ENCODE measurements at places on chromosomes 1 and 21.

DNA sequence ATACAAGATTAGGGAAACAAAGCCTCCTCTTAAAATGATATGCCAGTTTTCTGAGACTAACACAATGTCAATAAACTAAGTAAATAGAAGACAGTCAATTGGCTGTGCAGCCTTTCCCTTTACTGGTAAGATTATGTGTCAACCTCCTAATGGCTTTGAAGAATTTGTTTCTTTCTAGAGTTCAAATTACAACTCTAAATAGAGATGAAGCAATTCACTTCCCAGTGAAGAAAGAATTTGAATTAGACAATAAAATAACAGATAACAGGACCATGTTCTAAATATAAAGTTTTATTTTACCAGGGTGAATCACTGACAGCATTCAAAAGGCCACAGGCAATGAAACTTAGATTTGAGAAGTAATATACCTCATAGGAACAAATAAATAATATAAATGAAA lies 680.3 kb downstream of the PLA2G4A start:
- DNase-seq = no peak

- no peak for DNase-seq
Observed at GRCh38 chr1:178934546-178934945, 63.7 kb upstream of the ANGPTL1 start.

- no peak for DNase-seq
Observed at GRCh38 chr1:109762821-109763645, 690 bp downstream of the EPS8L3 start.

GRCh38 chr1:115454837-115455511 lies 116.9 kb upstream of the NGF start:
- peak; percentile 8 for DNase-seq

- DNase-seq = peak; percentile 91
Observed at GRCh38 chr1:75724472-75725022, at the start of gene ACADM. ACADM (plus strand) TSS chr1:75724709; CDS start chr1:75724788, 79 bp downstream.

DNA sequence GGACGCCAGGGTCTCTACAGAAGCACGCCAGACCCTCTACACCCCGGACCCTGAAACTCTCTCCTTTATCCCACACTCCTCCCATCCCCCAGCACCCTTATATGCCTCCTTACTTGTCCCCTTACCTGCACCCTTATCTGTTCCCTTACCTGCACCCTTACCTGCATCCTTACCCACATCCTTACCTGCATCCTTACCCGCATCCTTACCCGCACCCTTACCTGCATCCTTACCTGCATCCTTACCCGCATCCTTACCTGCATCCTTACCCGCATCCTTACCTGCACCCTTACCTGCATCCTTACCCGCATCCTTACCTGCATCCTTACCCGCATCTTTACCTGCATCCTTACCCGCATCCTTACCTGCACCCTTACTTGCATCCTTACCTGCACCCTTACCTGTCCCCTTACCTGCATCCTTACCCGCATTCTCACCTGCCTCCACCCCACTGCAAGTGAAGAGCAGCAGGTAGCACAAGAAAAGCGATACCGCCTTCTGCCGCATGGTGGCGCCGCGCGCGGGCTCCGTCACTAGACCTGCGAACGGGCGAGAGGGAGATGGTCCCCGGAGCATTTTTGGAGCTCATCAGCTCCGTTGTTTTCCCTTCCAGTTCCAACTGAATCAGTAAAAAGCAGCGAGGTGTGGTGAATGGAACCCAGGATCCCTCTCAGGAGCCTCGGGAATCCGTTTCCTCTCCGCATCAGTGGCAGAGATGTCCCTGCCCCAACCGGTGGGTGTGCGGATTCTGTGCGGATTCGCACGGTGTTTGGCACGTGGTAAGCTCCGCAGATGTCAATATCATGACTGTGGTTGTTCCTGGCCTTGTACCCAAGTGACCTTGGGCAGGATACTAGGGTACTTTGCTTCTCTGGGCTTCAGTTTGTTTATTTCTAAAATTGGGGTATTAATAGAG lies 2.9 kb downstream of the IFI6 start:
- DNase-seq = peak; percentile 78

DNA sequence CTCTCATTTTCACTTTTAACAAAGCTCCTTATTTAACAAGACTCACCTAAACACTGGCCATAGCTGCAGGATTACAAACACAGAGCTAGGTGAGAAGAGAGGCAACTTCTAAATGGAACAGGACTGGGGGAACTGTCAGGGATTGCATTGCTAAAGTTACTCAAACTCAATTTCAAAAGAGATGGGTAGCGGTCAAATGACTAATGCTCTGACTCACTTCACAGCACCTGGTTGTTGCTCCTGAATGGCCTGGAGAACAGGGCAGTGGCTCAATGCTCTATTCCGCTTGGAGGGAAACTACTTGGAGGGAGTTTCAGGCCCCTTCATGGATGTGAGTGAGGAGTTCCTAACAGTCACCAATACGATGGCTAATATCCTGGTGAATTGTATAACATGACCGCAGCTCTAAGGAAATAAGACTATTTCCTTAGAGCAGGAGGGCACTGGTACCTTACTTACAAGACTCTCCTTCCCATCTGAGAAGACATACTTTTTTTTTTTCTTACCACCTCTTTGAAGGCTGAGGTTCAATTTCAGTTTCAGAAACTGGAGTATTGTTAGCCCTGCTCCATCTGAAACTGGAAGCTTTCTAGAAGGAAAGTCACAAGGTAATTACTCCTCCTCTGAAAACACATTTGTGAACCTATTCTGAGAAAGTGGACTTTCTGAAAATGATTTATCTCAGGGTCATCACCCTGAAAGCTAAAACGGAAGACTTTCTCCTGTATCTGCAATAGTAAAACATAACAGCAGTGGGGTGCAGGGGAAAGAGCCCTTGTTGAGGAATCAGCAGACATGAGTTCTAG lies 9.5 kb downstream of the DPT start:
- no peak for DNase-seq

DNA sequence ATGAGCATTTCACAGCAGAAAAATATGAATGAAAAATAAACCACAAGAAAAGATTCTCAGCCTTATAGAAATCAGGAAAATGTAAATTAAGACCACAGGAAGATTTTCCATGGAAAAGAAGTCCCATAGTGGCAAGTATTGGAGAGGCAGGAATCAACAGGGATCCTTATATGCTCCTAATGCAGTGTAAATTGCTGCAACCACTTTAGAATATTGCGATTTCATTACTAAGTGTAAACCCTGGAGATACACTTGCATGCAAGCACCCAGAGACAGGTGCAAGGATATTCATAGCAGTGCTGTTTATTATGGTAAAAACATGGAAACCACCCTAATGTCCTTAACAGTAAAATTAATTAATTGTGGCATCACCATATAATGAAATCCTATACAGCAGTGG lies 10.6 kb upstream of the LRP8 start:
- no peak for DNase-seq

DNA sequence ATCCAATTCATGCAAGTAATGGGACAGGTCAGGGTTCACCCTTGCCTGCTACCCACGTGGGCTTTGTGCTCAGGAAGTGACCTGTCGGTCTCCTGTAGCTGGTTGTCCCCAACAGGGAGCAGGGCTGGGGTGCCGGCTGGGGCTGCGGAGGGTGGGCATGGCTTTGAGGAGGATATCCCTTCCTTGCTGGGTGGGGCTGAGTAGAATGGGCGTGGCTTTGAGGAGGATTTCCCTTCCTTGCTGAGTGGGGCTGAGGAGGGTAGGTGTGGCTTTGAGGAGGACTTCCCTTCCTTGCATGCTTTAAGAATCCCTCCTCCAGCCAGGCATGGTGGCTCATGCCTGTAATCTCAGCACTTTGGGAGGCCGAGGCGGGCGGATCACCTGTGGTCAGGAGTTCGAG lies 151.3 kb downstream of the CLIC6 start:
- DNase-seq = no peak

DNA sequence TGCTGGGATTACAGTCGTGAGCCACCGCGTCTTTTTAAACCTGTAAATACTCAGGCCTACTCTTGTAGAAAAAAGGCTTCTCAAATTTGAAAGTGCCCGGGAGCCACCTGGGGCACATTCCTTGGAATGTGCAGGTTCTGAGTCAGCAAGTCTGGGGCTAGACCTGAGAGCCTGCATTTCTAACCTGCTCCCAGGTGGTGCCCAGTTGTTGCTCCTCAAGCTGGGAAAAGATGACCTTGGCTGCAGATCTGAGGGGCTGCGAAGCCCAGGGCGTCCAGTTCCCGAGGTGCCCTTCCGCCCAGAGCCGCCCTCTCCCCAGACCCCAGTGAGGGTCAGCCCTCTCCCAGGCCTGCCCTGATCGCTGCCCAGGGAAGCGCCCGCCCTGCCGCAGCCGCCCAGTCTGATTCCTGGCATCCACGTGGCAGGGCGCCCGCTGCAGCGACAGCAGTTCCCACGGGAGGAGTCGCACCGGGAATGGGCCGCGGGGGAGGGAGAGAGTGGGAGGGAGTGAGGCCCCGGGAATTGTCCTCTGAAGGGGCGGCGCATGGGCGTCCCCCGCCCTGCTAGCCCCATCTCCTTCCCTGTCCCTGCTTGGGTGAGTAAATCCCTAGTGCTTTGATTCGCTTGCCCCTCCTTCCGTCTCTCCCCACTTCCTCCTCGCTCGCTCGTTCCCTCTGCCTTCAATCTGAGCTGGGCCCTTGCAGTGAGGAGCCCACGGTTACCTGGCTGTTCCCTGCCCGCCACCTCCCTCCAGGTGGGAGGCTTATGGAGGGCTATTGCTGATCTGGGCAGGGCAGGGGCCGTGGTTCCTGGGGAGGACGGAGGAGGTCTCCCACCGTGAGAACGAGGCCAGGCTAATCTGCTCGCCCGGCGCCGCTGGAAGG lies 18.8 kb upstream of the TENT5B start:
- DNase-seq = peak; percentile 77

DNA sequence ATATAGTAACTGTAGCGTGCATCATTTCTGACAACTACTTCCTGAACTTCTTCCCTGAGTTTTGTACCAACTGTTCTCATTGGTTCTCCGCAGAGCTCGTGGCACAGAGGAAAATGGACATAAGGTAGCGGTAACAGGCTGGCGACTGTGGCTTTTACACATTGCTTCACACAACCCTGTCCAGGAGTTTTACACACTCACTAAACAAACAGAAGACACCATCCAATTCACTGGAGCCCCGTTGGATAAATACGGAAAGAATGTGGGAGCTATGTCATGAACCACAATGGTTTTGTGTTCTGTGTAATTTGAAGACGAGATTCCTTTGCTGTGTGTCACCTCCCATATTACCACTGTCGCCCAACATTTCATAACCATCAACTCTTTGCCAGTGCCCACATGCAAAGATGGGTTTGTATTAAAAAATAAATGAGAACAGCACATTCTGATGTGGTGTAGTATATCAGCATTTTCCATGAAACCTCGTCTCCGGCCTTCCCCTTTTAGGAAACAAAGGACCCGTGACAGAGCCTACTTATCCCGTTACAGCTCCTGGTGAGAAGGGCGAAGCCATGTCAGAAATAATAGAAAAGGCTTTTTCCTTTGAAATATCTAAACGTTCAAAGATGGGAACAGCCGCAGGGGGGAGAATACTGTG lies 47.4 kb upstream of the ENAH start:
- peak; percentile 22 for DNase-seq

- DNase-seq = no peak
Observed at GRCh38 chr1:45999507-45999906, 132.9 kb downstream of the PIK3R3 start.

DNA sequence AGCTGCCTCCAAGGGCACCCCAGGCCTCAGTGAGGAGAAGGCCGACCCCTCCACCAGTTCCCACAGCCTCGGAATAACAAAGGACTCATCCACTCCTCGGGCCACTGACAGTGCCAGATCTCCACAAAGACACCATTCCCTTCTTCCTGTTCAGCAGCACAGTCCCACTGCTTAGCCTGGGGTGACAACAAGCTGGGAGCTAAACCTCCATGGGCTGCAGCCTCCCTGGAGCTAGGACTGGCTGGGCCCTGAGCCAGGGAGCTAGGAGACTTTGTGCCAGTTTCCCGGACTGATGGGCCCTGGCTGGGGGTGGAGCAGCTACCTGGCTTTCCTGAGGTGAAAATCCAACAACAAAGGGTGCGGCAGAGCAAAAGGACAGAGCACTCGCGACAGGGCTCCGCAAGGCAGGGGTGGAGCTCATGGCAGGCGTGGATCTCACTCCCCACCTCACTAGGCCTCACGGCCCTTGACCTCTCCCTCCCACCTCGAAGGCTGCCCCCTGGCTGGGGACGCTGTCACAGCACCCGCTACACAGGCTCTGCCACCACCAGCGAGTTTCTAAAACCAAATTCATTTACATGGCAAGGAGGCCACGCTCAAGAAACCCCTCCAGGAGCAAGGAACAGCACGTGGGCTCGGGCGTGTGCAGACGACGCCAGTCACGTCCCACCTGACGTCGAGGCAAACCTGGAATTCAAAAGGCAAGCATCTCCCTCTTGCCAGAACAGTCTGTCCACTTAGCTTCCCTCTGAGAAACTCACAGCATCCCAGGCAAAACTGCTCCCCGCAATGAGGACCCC lies 13.8 kb downstream of the SLC35E2B start:
- DNase-seq = no peak
